Naive B cell (primary cell): ENCODE measurements at places on chromosomes 7 and 10.

GRCh38 chr7:137439829-137440825 is 96.6 kb upstream of the PTN start:
- DNase-seq, result no peak

DNA sequence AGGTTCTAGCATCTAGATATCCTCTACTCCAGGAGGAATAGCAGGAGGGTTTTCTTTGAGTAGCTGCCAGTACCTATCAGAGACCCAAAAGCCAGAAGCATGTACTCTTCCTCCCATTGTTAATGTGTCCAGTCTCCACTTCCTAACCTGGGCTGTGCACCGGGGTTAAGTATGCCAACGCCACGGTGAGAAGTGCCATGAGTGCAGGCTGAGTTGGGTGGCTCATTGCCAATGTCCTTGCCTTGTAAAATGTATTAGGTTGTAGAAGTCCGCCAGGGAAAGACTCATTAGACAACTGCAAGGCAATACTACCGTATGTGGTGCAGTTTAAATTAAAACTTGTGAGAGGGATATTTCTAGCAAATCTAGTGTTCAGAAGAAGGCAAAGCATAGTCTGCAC is 55.0 kb upstream of the PRR15 start:
- no peak for DNase-seq

- no peak for DNase-seq
Measured at GRCh38 chr7:91137788-91138368, 126.4 kb upstream of the FZD1 start.

- DNase-seq, result no peak
Measured at GRCh38 chr7:69624435-69625230, 26.4 kb downstream of the AUTS2 start.

- DNase-seq, result no peak
Measured at GRCh38 chr10:58740620-58741369, 228.1 kb downstream of the BICC1 start.

DNA sequence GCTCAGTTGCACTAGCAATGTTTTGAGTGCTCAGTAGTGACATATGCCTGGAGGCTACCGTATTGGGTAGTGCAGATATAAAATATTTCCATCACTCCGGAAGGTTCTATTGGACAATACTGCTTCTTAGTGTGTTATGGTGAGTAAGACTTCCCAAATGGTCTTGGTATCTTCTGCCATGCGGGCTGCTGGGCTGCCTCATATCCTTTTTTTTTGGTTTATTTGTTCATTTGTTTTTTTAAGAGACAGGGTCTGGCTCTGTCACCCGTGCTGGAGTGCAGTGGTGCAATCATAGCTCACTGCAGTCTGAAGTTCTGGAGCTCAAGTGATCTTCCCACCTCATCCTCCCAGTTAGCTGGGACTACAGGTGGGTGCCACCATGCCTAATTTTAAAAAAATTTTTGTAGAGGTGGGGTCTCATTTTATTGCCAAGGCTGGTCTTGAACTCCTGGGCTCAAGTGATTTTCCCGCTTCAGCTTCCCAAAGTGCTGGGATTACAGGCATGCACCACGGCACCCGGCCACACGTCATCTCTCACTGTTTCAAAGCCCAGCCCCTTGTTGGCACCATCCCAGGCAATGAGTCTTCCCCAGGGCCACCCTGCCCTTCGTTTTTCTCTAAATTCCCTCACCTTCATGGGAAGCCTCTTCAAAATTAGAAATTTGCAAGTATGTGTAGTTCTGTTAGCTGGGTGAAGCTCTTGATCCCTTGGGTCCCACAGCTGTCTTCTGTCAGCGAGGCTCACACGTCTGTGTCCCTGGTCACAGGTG is 111.0 kb upstream of the KLF14 start:
- no peak for DNase-seq

- DNase-seq, result peak; percentile 57
Measured at GRCh38 chr7:30594048-30594539, 584 bp upstream of the GARS1 start.

DNA sequence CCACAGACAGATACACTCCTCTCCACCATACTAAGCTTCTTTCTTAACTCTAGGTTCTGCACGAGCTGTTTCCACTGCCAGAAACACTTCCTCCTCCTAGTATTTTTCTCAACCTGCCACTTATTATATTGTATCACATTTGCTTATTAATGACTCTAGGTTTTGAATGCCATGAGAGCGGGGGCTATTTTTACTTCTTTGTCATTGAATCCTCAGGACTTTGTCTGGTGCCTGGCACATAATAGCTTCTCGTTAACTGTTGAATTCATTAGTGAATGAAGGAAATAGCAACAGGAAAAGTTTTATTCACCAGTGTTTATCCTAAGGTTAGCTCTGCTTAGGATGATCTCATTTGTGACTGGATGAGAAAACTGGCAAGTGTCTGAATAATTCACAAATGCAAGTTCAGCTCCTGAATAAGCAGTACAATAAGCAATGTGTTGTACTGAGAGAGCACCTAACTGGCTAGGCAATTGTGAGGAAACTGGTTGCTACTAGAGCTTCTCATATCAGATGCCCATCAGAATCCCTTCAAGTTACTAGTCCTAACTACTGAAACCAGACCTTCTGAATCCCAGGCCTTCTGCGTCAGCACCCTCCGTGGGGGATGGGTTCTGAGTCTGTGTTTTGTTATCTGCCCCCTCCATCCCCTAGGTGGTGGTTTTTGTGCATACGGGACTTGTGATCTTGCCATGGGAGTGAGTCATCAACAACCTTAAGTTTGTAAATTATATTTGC is 92.7 kb downstream of the LSMEM1 start:
- DNase-seq, result no peak
